ENCODE measurements at places on chromosomes 1 and 21. TPM values are rescaled to one million over a fixed set of nuclear protein-coding genes. Genes with fewer than 3 reads are reported as not detected.

DNA sequence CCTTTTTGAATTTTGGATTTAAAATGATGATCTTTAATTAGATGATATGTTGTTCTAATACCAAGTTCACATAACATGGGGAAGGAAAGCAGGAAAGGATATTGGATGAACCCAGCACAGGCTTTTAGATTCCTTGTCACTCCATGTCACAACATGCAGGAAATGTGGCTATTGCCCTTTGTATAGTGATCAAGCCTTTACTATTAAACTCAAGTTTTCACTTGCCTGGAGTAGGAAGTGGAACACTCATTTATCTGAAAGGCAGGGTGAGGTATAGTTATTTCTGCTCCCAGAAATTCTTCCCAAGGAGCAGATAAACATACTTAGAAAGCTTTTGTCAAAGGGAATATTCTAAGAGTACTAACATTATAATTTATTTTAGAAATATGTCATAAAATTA, 37.2 kb upstream of the BCAS2 start:
- ATAC-seq, result no peak

DNA sequence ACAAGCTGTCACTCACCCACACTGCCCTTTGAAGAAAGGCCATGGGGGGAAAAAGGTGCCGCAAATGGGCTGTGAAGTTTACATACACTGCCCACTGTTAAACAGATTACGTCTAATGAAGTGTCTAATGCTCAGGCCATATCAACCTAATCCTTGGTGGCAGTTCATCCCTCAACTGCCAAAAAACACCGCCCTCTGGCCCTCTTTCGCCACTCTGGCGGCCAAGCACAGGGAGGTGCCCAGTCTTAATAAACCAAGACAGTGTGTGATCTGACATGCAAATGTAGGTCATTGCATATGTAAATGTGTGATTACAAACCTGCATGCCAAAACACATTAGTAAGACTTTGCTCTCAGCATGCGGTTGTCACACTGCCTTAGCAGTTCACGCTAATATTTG, 89.5 kb downstream of the NEK7 start:
- no peak for ATAC-seq

- ATAC-seq, result peak; percentile 84
These were observed 4.3 kb upstream of the MFAP2 start for GRCh38 chr1:16984717-16985116.

GRCh38 chr21:36436829-36437744, 42.8 kb downstream of the CLDN14 start:
- no peak for ATAC-seq

- no peak for ATAC-seq
These were observed 22.7 kb downstream of the CSTB start for GRCh38 chr21:43753439-43753799.

GJA9 gene
- total RNA-seq, result not detected

NKAIN1 gene
- total RNA-seq, result not detected

SIK1 gene
- 0.93 TPM for total RNA-seq

CD1D gene
- total RNA-seq, result 1.6 TPM

RGSL1 gene
- total RNA-seq, result not detected
